CD4-positive, CD25-positive, alpha-beta regulatory T cell (primary cell): ENCODE measurements at places on chromosomes 4 and X. TPM values are rescaled to one million over a fixed set of nuclear protein-coding genes. Genes with fewer than 3 reads are reported as not detected.

ADH1C gene
- not detected for total RNA-seq

PGAM4 gene
- total RNA-seq: not detected

IL2 gene
- 1.0 TPM for total RNA-seq

CCDC160 gene
- not detected for total RNA-seq

PSAPL1 gene
- total RNA-seq: not detected

TMEM47 gene
- not detected for total RNA-seq

MMRN1 gene
- 2.0 TPM for total RNA-seq

GRCh38 chr4:138063581-138063980, 178.6 kb downstream of the SLC7A11 start:
- H3K4me1 ChIP-seq: no peaks in the 10 kb centered on the region
- no peak overlapping the region for H3K27ac ChIP-seq
- H3K36me3 ChIP-seq: no peaks in the 10 kb centered on the region
- no peak overlapping the region for H3K4me3 ChIP-seq

DNA sequence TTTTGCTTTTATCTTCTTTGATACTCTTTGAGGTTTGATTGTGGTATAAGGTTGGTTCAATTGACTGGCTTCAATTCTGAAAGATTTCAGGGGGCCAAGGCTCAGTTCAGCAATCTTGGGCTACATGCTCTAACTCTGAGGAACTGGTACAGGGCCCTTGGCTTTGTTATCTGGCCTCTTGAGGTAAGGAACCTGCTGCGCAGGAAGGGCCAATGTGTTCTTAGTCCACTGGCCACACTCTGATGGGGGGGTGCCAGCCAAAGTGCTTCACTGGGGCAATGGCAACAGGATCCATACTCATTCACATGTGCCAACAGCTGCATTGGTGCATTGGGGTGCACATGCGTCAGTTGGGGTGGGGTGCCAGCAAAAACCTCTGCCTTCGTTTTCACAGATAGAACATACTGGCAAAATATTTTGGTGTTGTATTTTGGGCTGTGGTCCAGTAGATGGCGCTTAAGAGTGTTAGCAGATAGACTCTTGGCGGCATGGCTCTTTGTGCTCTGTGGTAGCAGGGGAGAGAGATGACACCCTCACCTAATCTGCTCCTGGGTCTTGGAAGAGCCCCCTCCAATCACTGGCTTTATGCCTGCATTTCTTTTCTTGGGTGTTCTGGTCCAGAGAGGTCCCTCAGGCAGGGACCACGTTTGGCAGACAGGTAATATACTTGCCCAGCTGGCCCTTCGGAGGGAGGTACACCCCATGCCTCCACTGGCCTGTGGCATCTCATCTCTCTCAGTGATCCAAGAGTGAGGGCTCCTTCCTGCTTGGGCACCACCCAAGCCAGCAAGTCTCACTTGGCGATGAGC, 42.9 kb downstream of the NDST3 start:
- no peak overlapping the region for H3K4me3 ChIP-seq
- no peaks in the 10 kb centered on the region for H3K4me1 ChIP-seq
- no peaks in the 10 kb centered on the region for H3K27me3 ChIP-seq
- no peak overlapping the region for H3K27ac ChIP-seq

DNA sequence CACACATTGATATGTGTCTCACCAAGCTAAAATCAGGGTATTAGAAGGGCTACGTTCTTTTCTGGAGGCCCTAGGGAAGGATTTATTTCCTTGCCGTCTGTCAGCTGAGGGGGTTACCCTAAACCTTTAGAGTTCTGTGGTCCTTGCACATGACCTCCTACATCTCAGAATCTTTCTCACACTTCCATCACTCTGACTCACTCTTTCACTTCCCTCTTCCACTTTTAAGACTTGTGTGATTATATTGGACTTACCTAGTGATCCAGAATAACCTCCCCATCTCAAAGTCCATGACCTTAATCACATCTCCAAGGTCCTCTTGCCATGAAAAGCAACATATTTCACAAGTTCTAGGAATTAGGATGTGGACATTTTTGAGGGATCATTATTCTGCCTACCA, 53.6 kb upstream of the FUNDC1 start:
- no peak for DNase-seq
- H3K4me1 ChIP-seq: no peaks in the 10 kb centered on the region
- no peak overlapping the region for H3K27ac ChIP-seq
- H3K4me3 ChIP-seq: no peak overlapping the region

DNA sequence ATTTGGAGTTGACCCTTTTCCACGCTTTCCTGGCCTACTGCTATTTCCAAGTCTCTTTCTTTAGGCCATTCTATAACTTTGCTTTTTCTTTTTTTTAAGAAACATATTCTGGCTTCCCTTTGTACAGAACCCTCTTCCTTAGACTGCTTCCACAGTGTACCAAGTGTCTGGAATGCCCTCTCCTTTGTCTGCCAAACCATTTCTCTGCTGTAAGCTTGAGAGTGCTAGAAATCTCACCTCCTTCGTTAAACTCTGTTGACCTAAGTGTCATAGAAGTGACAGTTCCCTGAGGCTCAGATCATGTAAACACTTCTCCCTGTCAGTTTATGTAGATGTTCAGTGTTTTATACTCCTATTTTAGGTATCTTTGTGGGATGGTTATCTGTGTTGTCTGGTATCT, 108.4 kb downstream of the EDA start:
- DNase-seq: no peak
- no peak overlapping the region for H3K4me3 ChIP-seq
- no peak overlapping the region for H3K27ac ChIP-seq
- H3K4me1 ChIP-seq: no peaks in the 10 kb centered on the region
- no peaks in the 10 kb centered on the region for H3K36me3 ChIP-seq

- no peaks in the 10 kb centered on the region for H3K27me3 ChIP-seq
- H3K27ac ChIP-seq: no peak overlapping the region
- H3K36me3 ChIP-seq: no peaks in the 10 kb centered on the region
- no peak overlapping the region for H3K4me3 ChIP-seq
- DNase-seq: no peak
Measured at GRCh38 chrX:111671668-111672067, 9.3 kb upstream of the ALG13 start.

DNA sequence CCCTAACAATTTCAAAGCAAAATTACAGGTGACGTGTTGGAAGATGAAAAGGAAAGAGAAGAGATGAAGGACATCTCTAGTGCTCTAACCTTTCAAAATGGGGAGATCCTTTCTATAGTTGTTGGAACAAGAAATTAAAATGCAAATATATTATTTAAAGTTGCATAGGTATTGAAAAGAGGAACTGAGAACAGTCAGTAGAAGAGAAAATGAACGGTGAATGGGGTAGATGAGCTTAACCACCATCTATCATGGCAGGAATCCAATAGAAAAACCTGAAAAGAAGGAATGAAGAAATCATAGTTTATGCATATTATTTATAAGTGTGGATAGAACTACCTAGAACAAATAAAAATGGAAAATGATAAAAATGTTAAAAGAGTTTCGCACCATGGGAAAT, 42.0 kb downstream of the ANXA5 start:
- no peak overlapping the region for H3K4me3 ChIP-seq
- no peaks in the 10 kb centered on the region for H3K27me3 ChIP-seq
- no peak for DNase-seq

GRCh38 chr4:145719752-145720624, 40.0 kb downstream of the C4orf51 start:
- no peak for DNase-seq
- H3K4me1 ChIP-seq: no peaks in the 10 kb centered on the region
- no peak overlapping the region for H3K27ac ChIP-seq
- H3K36me3 ChIP-seq: no peaks in the 10 kb centered on the region

- H3K4me3 ChIP-seq: no peak overlapping the region
- no peak for DNase-seq
- H3K36me3 ChIP-seq: no peaks in the 10 kb centered on the region
- no peak overlapping the region for H3K27ac ChIP-seq
- peaks cover 3% of the 10 kb centered on the region for H3K4me1 ChIP-seq
Measured at GRCh38 chrX:135411893-135412292, 9.9 kb upstream of the SMIM10L2A start.

GRCh38 chr4:147789596-147789995, 57.7 kb downstream of the ARHGAP10 start:
- no peaks in the 10 kb centered on the region for H3K27me3 ChIP-seq
- DNase-seq: no peak
- H3K27ac ChIP-seq: no peak overlapping the region
- H3K36me3 ChIP-seq: no peaks in the 10 kb centered on the region

GRCh38 chrX:78129714-78130113, 9.7 kb downstream of the TAF9B start:
- no peaks in the 10 kb centered on the region for H3K4me1 ChIP-seq
- H3K27me3 ChIP-seq: no peaks in the 10 kb centered on the region
- no peak overlapping the region for H3K27ac ChIP-seq
- no peak overlapping the region for H3K4me3 ChIP-seq
- no peak for DNase-seq
- peaks cover 34% of the 10 kb centered on the region for H3K36me3 ChIP-seq

DNA sequence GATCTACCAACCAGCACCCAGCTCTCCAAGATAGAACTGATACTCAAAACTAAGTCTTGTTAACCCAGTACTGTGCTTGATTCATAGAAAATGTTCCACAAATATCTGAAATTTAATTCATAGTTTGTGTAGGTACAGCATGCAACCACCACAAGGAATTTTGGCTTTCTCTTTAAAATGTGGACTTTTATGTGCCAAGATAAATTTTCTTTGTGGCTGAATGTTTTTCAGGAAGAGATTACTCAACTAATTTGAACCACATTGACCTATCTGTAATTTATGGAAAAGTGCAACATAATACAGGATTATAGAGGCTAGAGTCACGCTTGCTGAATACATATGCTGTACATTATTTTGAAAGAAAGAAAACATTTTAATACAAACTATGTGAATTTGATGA, 730.8 kb downstream of the IL1RAPL1 start:
- H3K4me3 ChIP-seq: no peak overlapping the region
- no peaks in the 10 kb centered on the region for H3K4me1 ChIP-seq
- H3K27ac ChIP-seq: no peak overlapping the region

DNA sequence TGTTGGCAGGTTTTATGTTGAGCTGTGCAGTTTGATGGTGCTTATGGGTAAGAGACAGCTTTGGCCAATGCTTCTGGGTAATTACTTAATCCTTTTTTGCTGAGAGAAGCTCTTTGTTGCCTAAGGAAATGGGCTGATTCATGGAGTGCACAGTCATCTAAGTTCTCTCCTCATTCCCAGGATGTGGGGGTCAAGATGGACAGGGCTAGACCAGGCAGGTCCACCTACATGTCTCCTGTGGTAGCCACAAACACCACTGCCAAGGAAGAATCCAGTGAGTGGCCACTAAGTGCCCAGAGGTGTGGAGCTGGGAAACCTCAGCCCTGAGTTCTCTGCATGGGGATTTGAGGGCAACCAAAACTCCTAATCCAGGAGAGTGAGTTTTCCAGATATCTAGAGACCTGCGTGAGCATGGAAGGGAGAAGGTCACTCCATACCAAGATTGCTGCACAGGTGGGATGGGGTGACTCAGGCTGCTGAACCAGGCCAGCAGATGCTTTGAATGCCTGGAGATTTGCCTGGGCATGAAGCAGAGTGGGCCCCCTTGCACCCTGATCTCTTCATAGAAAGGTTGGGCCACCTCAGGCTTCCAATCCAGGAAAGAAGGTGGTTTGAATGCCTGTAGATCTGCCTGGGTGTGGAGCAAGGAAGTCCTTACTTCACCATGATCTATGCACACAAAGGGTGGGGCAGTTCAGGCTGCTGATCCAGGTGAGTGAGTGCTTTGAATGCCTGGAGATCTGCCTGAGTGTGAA, 234.8 kb upstream of the GNPDA2 start:
- H3K27ac ChIP-seq: no peak overlapping the region
- no peak overlapping the region for H3K4me3 ChIP-seq
- DNase-seq: no peak
- no peaks in the 10 kb centered on the region for H3K36me3 ChIP-seq
- H3K27me3 ChIP-seq: no peaks in the 10 kb centered on the region

DNA sequence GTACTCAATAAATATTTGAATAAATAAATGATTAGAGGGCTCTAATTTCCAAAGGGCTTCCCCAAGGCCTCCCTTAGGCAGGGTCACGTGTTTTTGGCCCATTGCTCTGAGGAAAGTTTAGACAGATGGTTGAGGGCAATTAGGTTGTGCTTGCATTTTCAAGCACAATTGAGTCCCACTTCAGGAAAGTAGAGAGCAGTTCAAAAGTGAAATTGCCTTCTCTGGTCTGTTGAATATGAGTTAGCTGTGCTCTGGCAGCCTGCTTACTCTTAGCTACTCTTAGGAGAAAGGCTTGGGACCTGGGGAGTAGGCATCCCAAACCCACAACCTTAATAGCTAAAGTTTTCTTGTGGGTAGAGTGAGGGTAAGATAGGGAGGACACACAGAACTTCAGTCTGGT, 9.0 kb upstream of the DRP2 start:
- no peak for DNase-seq
- H3K27me3 ChIP-seq: no peaks in the 10 kb centered on the region
- no peaks in the 10 kb centered on the region for H3K36me3 ChIP-seq
- H3K4me3 ChIP-seq: no peak overlapping the region

- no peaks in the 10 kb centered on the region for H3K27me3 ChIP-seq
- no peaks in the 10 kb centered on the region for H3K36me3 ChIP-seq
- H3K4me1 ChIP-seq: no peaks in the 10 kb centered on the region
- H3K4me3 ChIP-seq: no peak overlapping the region
- H3K27ac ChIP-seq: no peak overlapping the region
Measured at GRCh38 chr4:16000708-16001483, 37.9 kb upstream of the FGFBP2 start.

DNA sequence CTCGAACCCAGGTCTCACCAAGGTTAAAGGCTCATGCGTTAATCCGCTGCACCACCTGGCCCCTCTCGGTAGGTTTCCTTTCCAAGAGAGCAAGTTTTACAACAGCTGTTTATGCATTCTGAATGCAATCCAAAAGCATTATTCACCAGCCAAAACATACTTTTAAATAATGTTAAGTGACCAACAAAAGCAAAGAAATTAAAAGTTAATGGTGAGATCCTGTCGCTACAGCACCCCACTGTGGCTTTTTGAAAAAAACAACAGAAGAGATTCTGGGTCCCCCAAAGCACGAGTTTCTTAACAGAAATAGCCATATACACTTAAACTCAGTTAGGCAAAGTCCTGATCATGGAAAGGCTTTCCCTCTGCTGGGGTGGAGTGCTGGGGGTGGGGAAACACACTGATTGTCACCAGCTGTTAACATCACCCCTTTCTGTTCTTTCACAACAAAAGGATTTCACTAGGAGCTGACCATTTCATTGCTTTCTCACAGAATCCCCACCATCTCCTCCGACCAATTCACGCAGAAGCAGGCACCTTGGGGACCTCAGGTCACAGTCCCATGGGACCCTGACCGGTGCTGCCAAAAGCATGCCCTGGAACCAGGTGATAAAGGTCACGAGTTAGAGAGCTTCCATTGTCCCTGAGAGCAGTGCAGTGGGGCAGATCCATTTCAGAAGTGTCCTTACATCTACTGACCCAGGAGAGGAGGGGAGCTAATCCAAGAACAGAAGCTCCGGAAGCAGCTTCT, 51.2 kb downstream of the ZNF827 start:
- H3K36me3 ChIP-seq: no peaks in the 10 kb centered on the region
- no peak for DNase-seq
- no peaks in the 10 kb centered on the region for H3K4me1 ChIP-seq
- no peaks in the 10 kb centered on the region for H3K27me3 ChIP-seq
- no peak overlapping the region for H3K4me3 ChIP-seq
